ENCODE measurements at places on chromosomes 2 and 18.

DNA sequence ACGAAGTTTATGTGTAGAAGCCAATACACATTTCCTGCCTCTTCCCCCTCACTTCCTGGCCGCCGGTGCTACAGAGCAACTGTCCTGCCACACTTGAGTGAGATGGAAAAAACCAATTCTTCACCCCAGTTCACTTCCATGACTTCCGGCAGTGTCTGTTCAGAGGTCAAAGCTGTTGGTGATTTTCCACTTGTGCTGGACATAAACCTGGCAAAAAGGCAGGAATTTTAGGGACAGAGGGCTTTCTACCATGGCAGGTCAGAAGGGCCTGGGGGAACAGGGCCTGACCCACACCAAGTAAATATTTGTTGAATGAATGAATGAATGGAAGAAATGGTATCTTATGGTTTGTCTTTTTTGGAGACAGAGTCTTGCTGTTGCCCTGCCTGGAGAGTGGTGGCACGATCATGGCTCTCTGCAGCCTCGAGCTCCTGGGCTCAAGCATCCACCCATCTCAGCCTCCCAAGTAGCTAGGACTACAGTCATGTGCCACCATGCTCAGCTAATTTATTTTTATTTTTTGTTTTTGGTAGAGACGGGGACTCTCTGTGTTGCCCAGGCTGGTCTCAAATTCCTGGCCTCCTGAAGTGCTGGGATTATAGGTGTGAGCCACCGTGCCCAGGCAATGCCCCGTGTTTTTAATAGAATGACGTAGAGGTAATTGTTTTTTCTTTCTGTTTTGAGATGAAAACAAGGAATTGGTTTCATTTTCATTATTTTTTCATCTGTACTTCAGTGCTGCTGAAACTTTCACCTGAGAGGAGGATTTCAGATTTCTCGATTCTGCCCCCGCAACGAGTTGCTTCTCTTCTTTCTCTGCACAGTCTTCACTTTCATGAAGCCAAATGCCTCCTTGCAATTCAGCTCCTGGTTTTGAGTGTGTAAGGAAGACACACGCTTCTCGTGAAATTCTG lies 48.0 kb upstream of the LPIN2 start:
- DNase-seq = no peak

- DNase-seq = no peak
Observed at GRCh38 chr2:241931084-241931975, 61.8 kb downstream of the RTP5 start.

DNA sequence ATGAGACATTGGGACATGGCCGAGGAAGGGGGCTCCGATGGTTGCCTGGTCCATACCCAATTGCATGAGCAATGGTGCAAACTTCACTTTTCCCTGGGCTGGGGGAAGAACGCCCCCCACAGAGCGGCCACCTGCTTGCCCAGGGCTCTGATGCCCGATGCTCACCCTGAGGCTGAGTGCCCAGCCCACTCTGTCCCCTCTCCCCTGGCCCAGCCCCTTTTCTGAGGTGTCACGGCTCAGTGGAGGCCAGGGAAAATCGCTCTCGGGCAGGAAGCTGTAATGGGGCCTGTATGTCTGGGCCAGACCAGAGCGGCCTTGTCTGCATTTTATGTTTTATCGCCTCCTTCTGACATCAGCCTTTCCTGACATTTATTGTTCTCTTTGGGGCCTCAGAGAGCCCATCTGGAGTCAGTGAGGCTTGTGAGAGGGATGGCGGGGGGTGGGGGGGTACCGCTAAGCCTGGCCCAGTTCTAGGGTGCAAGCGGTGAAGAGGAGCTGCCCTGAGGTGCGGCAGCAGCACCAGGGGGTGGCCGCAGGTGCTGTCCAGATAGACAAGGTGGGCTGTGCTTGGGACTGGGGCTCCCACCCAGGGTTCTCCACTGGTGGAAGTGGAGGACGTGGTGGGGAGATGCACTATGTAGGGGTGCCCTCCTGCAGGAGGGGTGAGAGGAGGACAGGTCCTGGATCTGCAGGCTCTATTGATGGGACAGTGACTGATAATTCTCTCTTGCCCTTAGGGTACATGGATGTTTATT lies 46.2 kb downstream of the INHBB start:
- no peak for DNase-seq

DNA sequence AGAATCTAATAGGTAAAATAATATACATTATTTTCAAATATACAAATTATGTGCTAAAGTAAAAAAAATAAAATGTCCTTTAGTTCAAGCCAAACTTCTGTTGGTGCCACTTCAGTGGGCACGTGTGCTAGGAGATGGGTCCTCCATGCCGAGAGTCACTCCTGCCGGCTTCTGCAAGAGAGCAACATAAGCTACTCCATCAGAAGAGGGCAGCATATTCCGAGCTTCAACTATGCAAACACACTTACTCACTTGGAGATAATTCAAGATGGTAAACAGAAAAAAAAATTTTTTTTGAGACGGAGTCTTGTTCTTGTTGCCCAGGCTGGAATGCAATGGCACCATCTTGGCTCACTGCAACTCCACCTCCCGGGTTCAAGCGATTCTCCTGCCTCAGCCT lies 24.4 kb downstream of the CNOT11 start:
- DNase-seq = no peak

- DNase-seq = peak; percentile 67
Observed at GRCh38 chr2:69770193-69770702, 28.3 kb downstream of the ANXA4 start.

DNA sequence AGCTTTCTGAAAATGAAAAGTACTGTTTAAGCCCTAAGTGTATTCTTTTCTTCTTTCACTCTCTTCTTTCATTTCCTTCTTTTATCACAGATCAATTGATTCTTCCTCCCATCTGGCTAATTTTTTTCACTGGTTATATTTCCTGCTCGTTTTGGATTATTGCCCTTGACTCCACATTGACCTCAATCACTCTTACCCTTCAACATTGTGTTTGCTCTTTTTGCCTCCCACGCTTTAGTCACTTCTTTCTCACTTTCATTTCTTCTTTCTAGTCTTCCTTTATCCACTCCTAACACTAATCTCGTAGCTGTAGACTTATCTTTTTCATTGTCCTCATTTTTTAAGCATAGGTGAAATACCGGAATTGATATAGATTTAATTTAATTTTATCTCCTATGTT lies 320.3 kb upstream of the VRK2 start:
- DNase-seq = no peak

DNA sequence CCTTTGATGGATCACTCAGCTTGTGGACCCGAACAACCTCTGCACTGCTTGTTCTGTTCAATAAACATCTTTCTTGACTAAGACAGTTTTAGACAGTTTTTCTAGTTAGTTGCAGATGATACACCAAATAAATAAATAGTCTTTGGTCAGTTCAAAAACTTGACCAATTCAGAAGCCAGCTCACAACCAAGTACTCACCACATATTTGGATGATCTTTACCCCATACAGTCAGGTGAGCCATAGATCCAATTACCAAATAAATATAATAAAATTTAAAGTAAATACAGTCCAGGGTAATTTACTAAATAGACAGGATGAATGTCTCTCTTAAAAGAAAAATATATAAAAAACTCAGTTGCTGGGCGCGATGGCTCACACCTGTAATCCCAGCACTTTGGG lies 18.2 kb downstream of the SCN3A start:
- DNase-seq = no peak

DNA sequence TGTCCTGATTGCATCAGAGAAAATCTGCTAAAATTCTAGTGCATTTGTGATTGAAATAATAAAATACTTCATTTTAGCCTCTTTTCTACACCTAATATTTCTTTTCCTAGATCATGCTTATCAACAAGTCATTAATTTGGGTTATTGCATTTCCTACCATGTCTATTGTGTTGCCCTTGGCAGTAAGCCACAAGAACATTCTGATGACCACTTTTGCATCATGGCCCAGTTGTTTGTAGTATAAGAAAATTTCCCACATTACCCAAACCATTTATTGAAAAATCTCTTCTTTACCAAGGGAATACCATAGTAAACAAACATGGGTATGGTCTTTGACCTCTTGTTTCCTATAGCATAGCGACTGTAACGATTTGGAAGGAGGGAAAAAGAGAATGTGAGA lies 76.3 kb downstream of the R3HDM1 start:
- peak; percentile 11 for DNase-seq

DNA sequence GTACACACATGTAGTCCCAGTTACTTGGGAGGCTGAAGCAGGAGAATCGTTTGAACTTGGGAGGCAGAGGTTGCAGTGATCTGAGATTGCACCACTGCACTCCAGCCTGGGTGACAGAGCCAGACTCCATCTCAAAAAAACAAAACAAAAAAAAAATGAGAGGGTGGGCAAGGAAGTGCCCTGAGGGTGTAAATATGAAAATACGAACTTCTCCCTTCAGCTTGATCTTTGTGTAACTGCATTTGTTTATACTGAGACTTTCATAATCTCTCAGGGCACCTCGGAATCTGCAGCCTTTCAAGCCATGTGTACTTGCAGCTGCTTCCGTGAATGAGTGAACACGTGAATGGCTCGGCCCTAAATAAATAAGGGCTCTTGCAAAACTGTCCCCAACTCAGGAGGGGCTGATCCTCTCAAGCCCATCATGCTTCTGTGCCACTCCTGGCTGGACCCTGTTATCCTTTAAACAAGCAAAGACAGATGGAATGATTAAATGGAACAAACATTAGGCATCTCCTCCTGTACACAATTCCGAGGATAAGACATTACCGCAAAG lies 96.8 kb downstream of the BOD1L2 start:
- no peak for DNase-seq

GRCh38 chr2:218984239-218985020 lies 554 bp downstream of the FEV start:
- no peak for DNase-seq

GRCh38 chr18:79543861-79544385 lies 135.7 kb upstream of the CTDP1 start:
- no peak for DNase-seq

DNA sequence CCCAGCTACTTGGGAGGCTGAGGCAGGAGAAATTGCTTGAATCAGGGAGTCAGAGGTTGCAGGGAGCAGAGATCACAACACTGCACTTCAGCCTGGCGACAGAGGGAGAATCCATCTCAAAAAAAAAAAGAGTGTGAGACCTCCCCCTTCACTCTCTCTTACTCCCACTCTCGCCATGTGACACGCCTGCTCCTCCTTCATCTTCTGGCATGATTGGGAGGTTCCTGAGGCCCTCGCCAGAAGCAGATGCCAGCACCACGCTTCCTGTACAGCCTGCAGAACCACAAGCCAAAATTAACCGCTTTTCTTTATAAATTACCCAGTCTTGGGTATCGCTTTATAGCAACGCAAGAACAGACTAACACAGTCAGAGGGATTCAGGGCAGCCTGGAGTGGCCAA lies 66.3 kb upstream of the CREB1 start:
- DNase-seq = no peak

- DNase-seq = no peak
Observed at GRCh38 chr2:28030600-28030999, 140.1 kb downstream of the BABAM2 start.

- no peak for DNase-seq
Observed at GRCh38 chr18:28015671-28016070, 161.3 kb downstream of the CDH2 start.

DNA sequence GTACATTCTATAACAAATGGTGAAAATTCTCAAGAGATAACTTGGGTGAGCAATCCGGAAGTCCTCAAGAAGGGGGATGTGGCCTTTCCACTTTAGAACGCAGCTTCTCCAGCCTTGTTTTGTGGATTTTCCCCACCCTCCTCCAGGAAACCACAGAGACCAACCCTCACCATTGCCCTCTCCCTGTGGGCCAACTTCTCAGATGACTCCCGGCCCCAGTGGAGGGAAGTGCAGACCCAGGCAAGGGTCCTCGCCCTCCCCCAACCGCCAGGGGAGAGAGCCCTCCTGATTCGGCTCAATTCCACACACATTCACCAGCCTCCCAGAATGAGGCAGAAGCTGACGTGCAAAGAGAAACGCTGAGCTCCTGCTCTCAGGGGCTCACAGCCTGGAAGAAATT lies 277.2 kb downstream of the EIPR1 start:
- DNase-seq = no peak

DNA sequence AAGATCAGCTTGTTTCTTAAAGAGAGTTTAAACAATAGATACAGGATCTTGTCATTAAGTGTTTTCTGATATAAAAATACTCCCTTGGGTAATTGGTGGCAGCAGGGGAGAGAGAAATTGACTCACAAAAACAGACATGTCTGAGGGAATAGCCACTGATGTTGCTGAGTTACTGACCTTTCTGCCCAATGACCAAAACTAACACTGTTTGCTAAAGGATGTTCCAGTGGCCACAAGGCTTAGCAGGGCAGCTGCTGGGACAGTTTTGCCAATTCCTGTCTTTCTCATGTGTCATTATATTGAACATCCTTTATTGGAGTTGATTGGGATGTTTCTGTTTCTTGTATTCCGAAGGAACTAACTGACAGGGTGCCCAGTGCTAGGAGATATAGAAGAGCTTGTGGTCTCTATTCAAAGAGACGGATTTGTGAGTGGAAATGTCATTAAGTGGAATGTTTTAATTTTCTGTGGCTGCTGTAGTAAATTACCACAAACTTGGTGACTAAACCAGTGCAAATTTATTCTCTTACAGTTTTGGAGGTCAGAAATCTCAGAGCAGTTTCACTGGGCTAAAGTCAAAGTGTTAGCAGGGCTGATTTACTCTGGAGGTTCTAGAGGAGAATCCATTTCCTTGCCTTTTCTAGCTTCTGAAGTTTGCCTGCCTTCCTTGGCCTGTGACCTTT lies 124.8 kb upstream of the RMDN2 start:
- DNase-seq = no peak

GRCh38 chr2:43676322-43677050 lies at the start of gene C1GALT1C1L:
Gene C1GALT1C1L, minus strand, starts transcription at chr2:43676429. Its CDS starts 107 bp downstream, at chr2:43676322.
- DNase-seq = peak; percentile 66

DNA sequence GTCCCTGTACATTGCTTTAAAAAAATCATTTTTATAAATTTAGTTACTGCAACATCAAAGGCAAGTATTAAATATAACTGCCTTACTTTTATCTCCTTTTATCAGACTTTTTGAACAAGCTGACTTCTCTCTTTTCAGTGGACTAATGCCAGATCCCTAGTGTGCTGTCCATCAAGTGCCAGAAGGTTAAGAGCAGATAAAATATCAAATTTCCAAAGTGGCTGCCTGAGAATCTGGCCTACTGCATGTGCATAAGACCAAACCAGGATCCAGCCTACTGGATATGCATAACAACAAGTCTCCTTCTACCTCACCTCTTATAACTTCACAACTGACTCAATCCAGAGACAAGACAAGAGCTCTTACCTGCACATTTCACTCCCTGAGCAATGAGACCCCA lies 59.8 kb upstream of the CHRNA1 start:
- DNase-seq = no peak
